ENCODE measurements at places on chromosomes 1 and 21. TPM values are rescaled to one million over a fixed set of nuclear protein-coding genes. Genes with fewer than 3 reads are reported as not detected.

PLEKHA6 gene
- 58.0 TPM for polyA plus RNA-seq

BATF3 gene
- polyA plus RNA-seq, result 3.8 TPM

CFAP141 gene
- polyA plus RNA-seq, result not detected

ZC3H11A gene
- 37.9 TPM for polyA plus RNA-seq

ELF3 gene
- 395 TPM for polyA plus RNA-seq

RNU1-3 gene
- polyA plus RNA-seq, result not detected

ITLN1 gene
- 21.6 TPM for polyA plus RNA-seq

GNG4 gene
- 1.6 TPM for polyA plus RNA-seq

ELK4 gene
- polyA plus RNA-seq, result 6.0 TPM

MX1 gene
- 36.0 TPM for polyA plus RNA-seq

CEP85 gene
- 4.1 TPM for polyA plus RNA-seq

CCDC17 gene
- polyA plus RNA-seq, result 5.1 TPM

SGIP1 gene
- not detected for polyA plus RNA-seq

Measured in small intestine (tissue), 16 donors.